ENCODE measurements at places on chromosomes 3 and 15.

- no peak for DNase-seq
Observed at GRCh38 chr3:32951410-32951811, at the start of gene CCR4. Gene CCR4, plus strand, starts transcription at chr3:32951644. Its CDS starts 1,779 bp downstream, at chr3:32953423.

GRCh38 chr3:197542741-197543454 lies 12.9 kb downstream of the BDH1 start:
- DNase-seq: no peak

- no peak for DNase-seq
Observed at GRCh38 chr3:46860017-46860809, 3.0 kb downstream of the MYL3 start.

DNA sequence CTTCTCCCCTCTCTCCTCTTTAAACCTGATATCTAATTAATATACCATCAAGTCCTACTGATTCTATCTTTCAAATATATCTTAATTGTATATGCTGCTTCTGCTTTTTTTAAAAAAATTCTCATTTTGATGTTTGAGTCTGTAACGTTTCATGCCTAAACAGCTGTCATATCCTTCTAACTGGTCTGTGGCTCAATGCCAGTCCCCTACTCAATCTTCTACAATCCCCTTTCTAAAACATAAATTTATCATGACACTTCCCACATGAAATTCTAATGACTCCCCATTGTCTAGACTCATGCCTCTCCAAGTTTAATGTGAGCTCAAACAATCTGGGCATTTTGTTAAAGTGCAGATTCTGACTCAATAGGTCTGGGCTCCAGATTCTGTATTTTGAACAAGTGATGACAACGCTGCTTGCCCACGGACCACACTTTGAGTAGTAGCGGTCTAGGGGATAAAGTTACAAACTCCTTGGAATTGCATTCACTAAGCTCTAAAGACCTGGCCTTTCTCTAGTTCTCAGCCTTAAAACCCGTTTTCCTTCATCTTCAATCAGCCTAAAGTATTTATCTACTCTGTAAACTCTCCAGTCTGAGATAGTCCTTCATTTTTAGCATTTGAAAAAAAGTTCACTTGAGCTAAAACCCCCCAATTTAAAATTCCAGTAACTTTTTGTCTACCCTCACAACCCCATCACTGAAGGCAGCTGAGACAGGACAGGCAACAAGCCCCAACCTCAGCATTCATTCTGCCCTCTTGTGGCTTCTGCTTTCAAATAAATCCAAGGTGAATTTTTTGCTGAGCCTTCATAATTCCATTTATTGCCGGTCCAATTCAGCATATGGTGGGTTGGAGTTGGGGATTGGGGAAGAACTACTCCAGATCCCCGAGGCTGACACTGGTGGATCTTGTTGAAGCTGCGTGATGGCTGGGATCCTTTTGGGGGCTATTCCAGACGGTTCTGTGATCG lies 88.1 kb upstream of the THRB start:
- no peak for DNase-seq

DNA sequence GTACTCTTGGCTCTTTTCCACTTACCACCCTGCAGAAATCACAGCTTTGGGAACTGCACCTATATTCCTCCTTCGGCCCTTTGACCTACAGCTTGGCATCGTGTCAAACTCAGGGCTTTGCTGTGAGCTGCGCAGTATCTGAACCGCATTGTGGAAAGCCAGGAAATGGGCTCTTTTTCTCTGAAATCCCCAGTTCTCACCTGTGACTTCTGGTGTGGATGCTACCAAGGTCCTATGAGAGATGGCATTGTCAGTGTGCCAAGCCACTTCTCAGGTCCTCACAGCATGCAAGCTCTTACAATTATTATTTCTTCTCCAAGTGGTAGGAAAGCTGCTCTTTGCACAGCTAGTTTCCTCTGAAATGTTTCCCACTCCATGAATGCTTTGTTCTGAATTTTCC lies 450.6 kb upstream of the TBL1XR1 start:
- no peak for DNase-seq

DNA sequence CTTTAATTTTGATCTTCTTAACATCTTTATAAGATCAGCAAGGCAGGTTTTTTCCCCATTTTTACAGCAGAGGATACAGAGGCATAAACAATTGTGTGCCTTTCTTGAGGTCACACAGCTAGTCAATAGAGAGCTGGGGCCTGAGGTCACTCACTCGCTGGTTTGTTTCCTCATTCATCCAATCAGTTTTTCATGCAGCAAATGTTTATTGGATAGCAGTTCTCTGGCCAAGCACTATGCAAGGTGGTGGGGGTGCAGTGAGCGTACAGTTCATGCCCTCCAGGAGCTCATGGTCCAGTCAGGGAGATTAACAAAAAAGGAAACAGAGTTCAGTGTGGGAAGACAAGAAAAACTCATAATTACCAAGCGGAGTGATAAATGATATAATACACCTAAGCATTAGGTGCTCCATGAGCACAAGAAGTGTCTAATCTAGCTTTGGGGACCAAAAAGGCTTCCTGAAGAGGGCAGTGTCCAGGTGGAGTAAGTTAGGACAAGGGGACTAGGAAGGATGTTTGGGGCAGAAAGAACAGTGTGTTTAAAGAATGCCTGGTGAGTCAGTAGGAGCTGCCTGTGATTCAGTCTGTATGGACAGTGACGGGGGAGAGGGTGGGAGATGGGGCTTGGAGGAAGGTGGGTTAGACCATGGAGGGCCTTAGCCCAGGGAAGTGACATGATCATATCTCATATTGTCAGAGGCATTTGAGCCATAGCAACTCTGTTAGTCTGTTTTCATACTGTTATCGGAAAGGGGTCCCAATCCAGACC lies 29.3 kb downstream of the MAP2K5 start:
- no peak for DNase-seq

Measured in astrocyte of the spinal cord (primary cell).